ENCODE measurements at places on chromosomes 7 and 10.

GRCh38 chr10:25978771-25979170 is 44.7 kb downstream of the MYO3A start:
- no peak for DNase-seq

- no peak for DNase-seq
Measured at GRCh38 chr10:117790621-117791020, 248.1 kb downstream of the EMX2 start.

DNA sequence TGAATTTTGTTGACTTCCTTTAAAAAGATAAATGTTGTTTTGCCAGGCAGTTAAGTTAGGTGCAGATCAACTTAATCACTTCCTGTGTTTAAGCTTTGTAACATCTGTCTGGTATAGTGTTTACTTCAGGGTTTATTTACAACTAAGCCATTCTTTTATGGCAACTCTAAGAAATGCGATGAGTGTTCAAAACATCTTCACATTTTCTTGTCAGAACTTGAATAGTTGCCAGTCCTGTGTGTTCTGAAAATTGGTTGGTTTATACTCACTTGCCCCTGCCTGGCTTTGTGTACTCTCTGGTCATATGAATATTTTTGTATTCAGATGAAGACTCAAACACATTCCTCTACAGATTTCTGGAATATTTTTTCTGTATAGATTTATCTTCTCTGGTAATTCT is 327.2 kb downstream of the MDFIC start:
- no peak for DNase-seq

DNA sequence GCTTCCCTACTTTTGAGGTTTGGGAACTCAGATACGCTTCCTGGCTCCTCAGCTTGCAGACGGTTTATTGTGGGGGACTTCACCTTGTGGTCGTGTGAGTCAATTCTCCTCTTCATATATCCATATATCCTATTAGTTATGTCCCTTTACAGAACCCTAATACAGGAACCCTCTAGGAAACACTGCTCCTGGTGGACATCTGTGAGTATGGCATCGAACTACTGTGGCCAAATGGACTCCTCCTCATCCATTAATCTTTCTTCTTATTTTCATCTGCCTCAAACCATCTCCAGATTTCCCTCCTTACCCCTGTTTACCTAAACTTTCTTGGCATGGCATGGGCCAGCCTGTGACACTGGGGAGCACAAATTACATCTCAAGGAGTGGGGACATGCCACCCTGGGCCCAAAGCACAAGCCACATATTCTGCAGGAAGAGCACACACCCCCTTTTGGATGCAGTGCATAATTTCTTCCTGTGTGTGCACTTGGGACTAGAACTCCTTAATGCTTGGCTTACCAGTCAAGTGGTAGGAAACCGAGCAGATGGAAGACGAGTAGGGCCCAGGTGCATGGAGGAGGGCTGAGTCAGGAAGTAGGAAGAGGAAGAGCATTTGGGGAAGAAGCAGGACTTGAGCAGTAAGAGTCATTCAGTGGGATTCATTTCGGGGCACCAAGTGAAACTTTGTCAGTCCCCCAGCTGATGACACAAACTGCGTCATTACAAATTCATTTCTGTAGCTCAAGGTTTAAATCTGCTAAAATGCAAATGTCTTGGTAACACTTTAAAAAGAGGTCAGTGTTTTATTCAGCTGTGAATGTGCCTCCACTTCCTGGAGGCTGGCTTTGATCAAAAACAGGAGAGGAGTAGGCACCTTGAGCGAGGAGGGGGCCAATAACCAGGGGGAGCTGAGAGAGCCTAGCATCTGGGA is 80.8 kb upstream of the PLXNA4 start:
- no peak for DNase-seq

DNA sequence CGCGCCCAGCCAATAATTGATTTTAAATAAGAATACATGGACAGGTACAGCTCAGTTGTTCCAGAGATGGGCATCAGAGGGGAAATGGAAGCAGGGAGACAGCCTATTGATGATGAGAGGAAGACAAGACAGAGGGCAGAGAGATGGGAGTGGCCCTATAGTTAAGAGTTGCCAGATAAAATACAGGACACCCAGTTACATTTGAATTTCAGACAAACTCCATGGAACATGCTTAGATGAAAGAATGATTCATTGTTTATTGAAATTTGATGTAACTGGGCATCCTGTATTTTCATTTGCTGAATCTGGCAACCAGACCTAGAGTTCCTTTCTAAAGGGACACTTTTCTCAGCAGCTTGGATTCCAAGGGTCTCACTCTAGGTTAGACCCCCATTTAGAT is 341.1 kb downstream of the FRMD4A start:
- DNase-seq, result no peak

DNA sequence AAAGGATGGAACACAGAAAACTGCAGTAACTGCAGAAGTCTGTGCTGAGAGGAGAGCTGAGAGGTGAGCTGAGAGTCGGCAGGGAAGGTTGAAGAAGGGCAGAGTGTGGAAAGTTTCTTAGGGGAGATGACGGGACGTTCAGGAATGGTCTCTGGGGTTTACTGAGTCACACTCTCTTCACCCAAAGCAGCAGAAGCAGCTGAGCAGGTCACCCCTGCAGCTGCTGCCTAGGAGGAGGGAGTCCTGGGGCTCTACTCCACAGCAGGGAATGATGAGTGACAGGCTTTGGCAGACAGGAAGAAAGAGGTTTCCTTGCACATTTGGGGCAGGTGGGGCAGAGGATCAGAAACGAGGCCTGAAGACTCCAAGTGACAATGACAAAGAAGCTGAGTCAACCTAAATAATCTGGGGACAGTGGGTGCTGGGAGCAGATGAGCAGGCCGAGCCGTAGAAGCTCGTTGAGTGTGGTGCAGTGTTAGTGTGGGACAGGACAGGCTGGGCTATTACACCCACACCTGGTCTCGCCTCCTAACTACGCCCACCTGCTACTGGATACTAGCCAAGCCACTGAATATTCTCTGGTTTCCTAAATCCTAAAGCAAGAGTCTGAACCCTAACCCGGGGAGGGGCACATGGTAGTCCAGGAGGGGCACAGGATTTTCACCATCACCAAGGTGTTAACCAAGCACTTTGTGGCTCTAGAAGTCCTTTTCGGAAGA is 24.9 kb downstream of the BEND7 start:
- DNase-seq, result no peak

DNA sequence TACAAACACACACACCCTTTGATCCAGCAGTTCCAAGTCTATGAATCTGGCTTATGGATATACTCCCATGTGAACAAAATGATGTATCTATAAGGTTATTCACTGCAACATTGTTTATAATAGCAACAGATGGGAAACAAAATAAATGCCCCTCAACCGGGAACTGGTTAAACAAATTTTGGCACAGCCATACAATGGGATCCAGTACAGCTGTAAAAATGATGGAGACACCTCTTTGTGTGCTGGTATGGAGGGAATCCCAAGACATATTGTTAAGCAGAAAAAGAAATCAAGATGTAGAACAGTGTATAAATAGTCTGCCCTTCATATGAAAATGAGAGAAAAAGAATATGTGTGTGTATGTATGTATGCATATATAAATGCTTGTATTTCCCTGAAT is 155.5 kb downstream of the SNX10 start:
- DNase-seq, result no peak

DNA sequence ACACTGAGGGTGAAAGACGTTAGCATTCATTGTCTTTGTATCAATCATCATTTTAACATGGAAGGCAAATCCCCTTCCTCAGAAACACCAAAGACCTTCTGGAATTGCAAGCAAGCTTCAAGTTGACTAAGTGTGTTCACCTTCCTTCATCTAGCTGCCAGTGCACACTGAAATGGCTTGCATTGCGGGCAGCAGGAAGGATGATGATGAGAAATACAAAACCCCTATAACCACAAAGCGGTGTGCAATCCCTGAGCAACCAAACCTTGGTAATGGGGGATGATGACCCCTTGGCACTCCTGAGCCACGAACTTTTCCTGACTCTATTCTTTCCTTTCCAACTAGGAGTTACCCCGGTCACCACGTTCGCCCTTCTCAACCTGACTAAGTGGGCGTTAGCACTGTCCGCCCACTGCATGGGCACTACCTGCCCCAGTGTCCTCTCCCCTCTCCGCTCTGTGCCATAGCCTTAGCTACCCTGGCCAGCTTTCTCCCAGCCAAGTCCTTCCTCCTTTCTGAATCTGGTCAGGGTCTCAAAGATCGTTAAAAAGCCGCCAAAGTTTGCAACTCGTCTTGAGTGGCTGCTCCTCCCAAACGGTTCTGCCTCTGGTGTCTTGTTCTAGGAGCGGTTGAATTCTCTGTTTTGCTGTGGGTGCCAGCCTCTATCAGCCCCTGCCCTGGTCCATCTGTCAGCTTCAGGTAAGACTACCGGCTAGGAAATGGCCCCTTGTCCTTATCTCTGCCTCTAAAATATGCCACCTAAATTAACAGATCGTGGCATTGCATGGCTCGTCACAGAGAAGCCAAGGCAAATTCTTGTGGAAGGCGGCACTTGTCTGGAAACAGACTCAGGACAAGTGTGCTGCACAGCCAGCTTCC is 586 bp upstream of the AOC1 start:
- peak; percentile 10 for DNase-seq

DNA sequence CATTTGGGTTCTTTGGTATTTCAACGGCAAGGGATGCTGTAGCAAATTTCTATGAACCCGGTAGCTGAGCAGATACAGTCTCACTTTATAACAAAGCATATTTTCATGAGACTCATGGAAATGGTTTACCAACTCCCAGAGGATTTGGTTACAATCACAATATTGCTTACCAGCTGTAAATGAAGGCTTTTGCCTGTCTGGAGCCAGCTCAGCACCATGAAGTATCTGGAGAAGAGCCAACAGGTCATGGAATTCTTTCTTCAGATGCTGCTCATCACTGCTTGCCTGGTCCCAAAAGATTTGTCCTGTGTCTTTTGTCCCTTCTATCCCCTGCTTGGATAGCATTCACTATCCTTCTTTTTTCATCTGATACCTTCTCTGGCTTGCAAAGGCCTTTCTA is 316.9 kb upstream of the PHYHIPL start:
- no peak for DNase-seq

DNA sequence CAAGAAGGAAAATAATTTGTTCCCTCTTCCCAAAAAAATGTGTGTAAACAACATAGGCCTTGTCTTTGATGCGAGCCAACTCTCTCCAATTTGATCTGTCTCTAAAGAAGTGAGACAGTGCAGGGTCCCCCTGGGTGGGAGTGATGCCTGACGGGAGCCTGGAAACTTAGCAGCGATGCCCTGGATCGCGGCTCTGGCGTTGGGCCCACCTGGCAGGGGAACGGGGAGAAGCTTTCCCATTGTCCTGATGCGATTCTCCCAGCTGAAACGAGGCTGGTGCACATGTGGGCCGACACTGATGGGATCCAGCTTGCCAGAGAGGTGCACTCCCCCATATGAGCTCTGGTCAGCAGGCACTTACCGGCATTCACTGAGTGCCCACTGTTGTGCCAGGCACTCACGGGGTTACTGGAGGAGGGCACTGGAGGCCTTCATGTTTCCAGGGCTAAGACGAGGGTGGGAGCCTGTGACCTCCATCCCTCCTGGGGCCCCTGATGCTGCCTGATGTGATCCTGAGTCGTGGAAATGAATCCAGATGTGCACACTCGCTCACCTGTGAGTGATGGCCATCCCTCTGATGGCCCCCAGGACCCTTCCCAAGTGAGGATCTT is 132.8 kb downstream of the PTPN20 start:
- DNase-seq, result no peak

GRCh38 chr10:72932259-72933015 is 22.2 kb downstream of the PLA2G12B start:
- no peak for DNase-seq

DNA sequence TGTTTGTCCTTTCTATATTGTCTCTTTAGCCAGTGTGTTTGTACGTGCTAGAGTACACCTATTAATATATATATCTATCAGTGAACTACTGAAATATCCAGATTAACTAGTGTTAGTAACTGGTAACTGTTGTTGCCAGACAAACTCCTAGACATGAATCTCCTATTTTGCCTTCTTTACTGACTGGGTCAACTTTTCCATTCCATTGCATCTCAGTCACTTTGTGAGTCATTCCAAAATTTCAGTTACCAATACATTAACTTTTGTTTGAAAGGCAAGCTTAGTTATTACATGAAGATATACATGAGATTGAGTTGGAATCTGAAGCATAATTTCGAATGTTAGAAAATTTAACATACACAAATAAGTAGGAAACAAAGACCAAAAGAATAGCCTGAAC is 51.4 kb downstream of the BTAF1 start:
- no peak for DNase-seq

GRCh38 chr10:51910596-51910995 is 211.2 kb upstream of the CSTF2T start:
- peak; percentile 32 for DNase-seq

GRCh38 chr7:151756076-151756731 is 120.7 kb downstream of the PRKAG2 start:
- DNase-seq, result no peak

GRCh38 chr10:121087129-121087528 is 236.0 kb downstream of the WDR11 start:
- no peak for DNase-seq

- DNase-seq, result no peak
Measured at GRCh38 chr10:124916098-124916584, 25.8 kb upstream of the ZRANB1 start.

DNA sequence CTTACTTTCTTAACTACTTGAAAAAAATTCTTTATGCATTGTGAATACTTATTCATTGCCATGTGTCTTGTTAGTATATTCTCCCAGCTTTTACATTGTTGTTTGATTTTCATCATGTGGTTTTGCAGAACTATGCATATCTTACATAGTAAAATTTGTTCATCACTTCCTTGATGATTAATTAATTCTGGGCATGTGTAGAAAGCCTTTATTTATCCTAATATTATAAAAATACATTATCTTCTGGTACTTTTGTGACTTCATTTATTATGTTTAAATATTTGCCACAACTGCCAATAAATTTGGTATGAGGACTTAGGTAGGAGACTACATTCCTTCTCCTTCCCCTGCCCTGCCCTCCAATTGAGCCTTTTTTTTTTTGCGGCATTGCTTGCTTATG is 166.0 kb upstream of the ZNF32 start:
- DNase-seq, result no peak

DNA sequence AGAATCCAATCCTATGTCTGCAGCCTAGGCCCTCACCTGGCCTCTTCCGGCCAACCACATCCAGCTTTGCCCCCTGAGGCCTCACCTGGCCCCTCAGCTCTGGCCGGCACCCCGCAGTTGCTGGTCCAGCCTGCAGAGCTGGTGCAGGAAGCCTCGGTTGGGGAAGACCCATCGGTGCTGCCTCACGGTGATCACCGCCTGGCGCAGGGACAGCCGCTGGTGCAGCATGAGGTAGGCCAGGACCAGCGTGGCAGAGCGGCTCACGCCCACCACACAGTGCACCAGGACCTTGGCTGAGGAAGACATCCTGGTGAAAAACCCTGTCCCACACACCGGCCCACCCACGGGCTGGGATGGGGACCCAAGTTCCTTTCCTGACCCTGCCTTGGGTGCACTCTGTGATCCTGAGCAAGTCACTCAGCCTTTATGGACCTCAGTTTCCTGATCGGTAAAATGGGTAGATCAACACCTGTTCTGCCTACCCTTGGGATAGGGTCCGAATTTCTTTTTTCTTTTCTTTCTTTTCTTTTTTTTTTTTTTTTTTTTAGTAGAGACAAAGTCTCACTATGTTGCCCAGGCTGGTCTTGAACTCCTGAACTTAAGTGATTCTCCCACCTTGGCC is 5.8 kb upstream of the SAMD8 start:
- no peak for DNase-seq
